ENCODE measurements at places on chromosomes 2 and 18.

DNA sequence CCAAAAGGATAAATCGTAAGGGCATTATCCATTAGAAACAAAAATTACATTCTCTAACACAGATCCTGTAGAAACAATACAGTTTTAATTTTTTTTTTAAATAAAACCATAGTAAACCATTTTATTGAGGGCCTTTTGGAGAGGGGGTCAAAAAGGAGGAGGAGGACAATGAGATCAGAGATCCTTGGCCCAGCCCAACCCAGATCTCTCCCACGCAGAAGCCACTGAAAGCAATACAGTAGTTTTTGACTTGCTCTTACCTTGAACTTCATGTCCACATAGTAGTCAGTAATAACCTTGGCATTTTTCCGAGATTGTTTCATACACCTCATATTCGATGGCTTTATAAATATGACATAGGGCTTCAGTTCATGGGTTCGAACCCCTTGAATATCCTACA lies 4.1 kb upstream of the TMEM237 start:
- no peak for DNase-seq

- no peak for DNase-seq
Observed at GRCh38 chr2:240672076-240672700, 10.5 kb downstream of the AQP12B start.

DNA sequence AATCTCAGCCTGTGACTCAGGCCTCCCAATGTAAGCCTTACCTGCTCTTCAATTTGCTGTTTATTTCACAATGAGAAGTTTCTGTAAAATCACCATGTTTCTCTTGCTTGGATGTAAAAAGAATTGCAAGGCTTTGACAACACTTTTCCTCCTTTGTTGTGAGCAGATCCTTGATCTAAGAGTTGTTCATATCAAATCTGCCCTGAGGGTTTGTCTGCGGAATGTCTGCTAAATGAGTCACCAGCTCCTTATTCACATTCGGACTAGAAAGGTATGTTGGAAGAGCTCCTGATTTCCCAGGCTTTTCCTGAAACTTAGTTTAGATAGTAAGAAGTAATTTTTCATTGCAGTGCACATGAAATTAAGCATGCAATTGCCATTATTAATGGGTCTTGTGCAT lies 268.2 kb upstream of the TCF4 start:
- no peak for DNase-seq

DNA sequence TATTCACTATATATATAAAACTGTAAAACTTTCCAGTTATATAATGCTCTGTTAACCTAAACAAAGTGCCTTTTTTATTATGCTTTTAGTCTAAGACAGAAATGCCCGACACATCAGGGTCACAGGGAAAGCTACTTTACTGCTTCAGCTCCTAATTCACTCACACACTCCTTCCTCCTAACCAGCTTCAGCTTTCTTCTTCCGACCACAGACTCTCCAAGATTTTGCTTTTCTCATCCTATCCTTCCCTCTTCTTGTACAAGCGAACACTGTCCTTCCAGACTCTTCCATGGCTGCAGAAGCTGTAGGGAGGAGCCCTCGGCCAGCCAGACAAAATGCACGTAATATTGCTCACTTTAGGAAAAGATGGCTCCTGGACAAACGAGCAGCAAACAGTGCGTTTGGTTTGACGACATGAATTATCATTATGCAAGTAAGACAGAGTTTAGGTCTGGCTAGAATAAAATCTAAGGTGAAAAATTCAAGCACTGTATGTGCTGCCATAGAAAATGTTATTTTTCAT lies 47.5 kb upstream of the HNRNPA3 start:
- DNase-seq: no peak

DNA sequence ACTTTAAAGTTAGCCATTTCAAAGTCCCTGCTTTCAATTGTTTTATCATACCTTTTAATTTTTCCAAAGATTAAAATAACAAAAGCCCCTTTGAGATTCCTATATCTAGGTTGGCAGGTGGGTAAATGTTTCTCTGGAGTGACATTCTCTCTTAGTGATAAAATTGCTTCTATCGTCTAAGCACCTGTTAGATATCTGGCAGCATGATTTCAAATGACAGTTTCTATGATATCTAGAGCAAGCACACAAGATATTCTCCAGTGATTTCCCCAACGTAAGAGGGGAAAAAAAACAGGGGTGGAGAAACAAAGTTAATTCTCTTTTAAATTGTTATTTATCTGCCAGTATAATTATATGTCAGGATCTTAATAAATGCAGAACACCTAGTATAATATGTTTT lies 610.2 kb downstream of the DSC3 start:
- DNase-seq: no peak
